ENCODE measurements at places on chromosomes 2 and 18.
A peak's percentile ranks its signal among the peaks of the same experiment; 100 is the strongest.

DNA sequence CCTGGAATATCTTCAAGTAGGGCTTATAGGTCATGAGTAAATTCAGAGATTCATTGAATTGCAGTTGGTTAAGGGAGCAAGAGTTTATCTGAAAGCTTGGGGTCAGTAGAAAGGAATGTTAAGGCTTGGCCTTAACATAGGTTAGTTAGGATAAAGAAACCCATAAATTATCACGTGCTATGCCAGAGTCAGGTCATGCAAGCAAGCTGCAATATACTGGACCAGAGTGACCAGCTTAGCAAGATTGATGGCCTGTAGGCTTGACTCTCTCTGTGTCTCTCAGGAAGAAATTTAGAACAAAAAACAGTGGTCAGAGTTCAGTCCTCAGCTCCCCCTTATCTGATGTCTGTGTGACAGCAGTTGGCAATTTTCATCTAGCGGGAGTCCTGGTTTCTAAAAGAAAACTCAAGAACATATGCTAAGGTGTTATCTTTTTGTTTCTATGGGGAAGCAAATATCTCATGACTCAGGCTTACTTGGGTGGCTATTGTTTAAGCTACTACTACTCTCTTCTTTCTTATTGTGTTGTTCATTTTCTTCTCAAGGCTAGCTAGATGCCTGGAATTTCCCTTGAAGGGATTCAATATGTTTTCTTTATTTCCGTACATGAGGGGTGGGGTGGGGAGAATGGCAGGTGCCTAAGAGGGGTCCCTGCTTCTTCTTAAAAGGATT lies 28.7 kb upstream of the MARCO start:
- DNase-seq: no peak

- no peak for DNase-seq
Observed at GRCh38 chr18:68418881-68419280, 296.0 kb downstream of the TMX3 start.

DNA sequence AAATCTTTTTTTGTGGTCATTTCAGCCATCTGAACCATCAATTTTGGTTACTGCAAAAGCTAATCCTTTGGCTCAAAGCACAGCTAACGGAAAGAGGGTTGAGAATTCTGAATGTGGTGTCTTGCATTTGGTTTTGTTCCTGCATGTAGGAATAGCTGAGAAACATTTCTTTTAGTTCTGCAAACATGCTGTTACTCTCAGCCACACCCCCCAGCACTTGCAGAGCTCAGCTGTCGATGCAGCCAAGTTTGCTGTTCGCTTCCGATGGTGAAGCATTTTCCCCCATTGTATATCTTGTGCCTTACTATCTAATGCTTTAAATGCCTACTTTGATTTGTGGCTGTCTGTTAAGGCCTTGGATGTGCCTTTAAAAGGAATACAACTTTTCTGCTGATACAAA lies 294.9 kb upstream of the FANCL start:
- DNase-seq: no peak

DNA sequence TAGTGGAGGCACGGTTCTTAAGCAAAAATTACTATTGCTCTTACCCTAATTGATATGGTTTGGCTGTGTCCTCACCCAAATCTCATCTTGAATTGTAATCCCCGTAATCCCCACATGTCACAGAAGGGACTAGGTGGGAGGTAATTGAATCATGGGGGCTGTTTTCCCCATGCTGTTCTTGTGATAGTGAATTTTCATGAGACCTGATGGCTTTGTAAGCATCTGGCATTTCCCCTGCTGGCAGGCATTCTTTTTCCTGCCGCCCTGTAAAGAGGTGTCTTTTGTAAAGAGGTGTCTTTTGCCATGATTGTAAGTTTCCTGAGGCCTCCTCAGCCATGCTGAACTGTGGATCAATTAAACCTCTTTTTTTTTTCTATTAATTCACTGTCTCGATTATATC lies 1691.8 kb upstream of the SLC39A10 start:
- DNase-seq: no peak

- no peak for DNase-seq
Observed at GRCh38 chr2:154032220-154032619, 160.5 kb downstream of the GALNT13 start.

DNA sequence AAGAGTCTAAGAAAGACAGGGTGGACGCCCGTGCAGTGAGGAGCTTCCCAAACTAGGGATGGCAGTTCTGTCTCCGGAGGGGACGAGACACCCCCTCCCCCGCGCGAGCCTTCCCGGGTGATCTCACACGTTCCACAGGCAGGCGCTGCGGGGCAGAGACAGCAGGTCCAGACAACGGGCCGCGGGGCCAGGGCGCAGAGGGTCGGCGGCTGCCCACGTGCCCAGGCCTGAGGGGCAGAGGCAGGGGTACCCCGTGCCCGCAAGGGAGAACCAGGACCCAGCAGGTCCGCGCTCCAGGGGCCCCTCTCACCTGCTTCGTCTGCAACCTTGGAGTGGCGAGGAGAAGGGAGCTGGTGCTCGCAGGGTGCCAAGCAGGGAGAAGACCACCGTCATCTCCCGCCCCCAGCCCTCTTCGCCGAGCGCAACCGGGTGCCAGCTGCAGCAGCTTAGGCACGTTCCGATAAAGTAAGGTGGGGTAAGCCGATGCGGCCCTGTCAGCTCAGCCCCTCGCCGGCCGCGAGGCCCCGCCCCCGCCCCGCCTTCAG lies at the start of gene GPR155:
GPR155 (minus strand) TSS at position 467 of the 545 bp plus-strand sequence. CDS start 5,073 bp downstream, outside the sequence.
- DNase-seq: peak; percentile 18

DNA sequence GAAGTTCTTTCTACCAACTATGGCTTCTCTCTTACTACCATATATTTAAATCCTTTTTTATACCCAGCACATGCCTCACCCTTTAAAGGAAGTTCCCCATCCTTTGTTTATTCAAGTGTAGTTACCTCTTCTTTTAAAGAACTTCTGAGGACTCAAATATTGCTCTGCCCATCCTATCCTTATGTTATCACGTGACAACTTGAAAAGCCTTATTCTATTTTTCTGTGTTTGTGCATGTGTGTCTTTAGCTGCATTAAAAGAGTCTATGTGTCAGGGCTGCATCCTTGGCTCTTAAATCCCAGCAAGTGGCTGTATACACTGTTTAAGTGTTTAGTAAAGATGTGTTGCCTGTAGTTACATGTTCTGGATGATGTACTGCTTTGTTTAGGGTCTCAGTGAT lies 22.5 kb downstream of the FSHR start:
- no peak for DNase-seq

GRCh38 chr2:23506531-23507266 lies 121.7 kb downstream of the KLHL29 start:
- no peak for DNase-seq

DNA sequence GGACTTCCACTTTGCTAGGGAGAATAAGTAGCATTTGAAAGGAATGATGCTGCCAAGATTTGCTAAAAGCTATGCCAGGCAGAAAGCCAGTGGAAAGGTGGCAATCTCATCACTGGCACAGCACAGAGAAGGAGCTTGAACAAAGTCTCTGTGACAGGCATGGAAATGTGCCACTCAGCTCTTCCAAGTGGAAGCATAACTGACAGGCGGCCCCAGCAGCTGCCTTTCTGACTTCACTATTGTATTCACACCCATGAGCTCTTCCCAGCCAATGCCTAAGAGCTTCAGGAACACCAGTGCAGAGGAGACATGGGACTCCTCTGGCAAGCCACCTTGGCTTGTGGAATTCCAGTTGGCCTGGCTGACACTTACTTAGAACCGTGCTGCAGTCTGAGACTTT lies 134.6 kb upstream of the REG3G start:
- no peak for DNase-seq

GRCh38 chr2:3128786-3129185 lies 248.8 kb downstream of the EIPR1 start:
- no peak for DNase-seq

DNA sequence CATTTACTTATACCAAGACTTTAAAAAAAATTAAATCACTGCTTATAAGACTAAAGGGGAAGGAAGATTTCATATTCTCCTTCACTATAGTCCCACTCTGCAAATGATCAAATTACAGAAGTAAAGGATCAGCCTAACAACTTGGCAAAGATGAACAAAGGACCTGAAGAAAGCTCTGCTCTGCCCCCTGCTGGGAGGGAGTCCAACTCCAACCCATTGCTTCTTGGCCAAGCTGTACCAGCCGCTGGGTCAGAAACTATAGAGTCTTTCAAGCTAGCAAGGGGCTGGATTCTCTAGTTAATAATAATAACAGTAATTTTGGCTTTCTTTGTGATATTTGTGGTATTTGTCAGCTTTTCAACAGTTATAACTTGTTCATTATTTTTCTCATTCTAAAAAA lies 927.0 kb upstream of the CRIM1 start:
- no peak for DNase-seq

DNA sequence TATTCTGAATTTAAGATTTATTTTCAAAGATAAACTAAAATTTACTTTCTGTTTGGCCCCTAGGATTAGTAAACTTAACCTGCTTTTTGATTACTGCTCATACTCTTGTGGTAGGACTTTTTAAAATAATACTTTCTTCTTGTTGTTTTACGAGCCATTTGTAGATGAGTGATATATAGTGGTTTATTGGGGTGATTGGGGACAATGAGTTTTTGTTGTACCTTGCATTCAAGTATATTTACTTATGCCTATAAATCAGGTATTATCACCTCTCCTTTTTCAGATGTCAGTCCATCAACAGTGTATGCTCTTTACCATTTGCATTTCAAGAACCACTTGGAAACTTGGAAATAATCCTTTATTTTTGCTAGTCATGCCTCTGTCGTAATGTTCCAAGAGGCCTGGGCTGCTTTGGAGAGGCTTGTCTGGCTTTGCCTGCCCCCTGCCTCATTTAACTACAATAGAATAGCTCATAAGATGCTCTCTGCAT lies 131.3 kb downstream of the COMMD1 start:
- DNase-seq: no peak

Measured in stimulated activated CD8-positive, alpha-beta memory T cell treated with anti-CD3 and anti-CD28 coated beads, Interleukin-15, amount 100 ng/mL, for 24 hours (primary cell).